ENCODE measurements at places on chromosomes 13 and 19.

- no peak for DNase-seq
These were observed 94.5 kb downstream of the KLF12 start for GRCh38 chr13:74039667-74040066.

DNA sequence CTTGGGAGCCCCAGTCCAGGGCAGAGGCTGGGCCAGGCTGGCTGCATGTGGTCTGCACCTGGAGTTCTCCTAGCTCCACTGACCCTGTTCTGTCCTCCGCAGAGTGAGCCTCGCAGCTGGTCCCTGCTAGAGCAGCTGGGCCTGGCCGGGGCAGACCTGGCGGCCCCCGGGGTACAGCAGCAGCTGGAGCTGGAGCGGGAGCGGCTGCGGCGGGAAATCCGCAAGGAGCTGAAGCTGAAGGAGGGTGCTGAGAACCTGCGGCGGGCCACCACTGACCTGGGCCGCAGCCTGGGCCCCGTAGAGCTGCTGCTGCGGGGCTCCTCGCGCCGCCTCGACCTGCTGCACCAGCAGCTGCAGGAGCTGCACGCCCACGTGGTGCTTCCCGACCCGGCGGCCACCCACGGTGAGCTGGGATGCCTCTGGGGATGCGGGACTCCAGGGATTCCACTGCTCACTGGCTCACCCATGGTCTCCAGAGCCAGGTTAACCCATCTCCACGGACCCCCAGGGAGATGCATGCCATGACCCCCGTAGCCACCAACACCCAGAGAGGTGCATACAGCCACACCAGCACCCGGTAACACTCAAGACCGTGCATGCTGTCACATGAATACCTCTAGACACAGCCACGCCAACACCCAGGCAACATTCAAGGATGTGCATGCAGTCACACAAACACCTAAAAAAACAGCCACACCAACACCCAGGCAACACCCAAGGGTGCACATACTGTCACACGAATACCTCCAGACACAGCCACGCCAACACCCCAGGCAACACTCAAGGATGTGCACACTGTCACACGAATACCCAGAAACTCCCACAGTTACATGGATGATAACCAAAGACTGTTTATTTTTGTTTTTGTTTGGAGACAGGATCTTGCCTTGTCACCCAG, 8.2 kb downstream of the PKN1 start:
- DNase-seq: no peak

GRCh38 chr19:46202872-46203860, 26.4 kb upstream of the IGFL1 start:
- DNase-seq: no peak

- no peak for DNase-seq
These were observed 15.4 kb downstream of the TMEM272 start for GRCh38 chr13:51829568-51829899.

GRCh38 chr13:111202156-111202621, 87.1 kb downstream of the ARHGEF7 start:
- DNase-seq: no peak

- no peak for DNase-seq
These were observed 654 bp downstream of the ZIC5 start for GRCh38 chr13:99970651-99971575.

DNA sequence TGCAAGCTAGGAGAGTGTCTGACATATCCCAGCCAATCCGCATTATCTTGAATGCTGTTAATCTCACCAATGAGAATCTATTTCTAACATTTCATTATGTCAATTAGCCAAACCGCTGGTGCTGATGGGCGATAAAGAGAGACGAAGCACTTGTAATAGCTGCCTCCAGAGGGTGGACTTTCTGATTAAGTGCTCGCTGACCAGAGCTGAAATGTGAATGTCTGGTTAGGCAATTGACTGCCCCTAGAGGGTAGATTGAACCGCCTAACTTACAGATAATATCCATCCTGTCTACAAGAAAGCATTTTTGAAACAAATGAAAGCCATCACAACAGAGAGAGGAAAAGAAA, 552 bp upstream of the GRWD1 start:
- DNase-seq: no peak

DNA sequence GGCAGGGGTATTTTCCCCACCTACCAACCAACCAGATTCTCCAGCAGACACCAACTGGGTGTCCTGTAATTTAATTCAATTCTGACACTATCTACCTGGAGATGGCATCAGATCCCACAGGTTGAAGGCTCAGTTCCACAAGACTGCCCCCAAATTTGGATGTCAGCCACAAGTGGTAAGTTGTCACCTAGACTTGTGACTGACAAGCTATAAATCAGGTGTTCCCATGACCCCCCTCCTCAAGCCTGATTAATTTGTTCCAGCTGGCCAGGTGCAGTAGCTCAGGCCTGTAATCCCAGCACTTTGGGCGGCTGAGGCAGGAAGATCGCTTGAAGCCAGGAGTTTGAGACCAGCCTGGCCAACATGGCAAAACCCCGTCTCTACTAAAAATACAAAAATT, 10.6 kb upstream of the HAUS5 start:
- DNase-seq: no peak

- no peak for DNase-seq
These were observed 98.3 kb downstream of the SLITRK6 start for GRCh38 chr13:85700906-85701305.

- no peak for DNase-seq
These were observed 461 bp upstream of the TM9SF2 start for GRCh38 chr13:99500839-99501183.

DNA sequence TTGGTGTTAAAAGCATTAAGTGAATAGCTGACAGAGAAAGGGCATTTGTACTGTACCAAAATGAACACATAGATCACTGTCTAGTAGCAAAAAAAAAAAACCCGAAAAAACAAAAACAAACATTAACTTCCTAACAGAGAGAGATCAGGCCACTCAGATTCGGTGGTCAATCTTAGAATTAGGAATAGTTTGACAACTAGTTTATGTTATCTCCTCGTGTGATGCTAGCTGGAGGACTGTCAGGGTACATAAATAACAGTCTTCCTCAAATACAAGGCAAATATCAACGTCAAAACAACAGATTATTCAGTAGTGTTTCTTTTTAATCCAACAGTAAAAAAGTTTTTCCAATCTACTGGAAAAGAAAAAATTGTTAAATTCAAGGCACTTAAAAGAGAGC, 1.7 kb downstream of the ZMYM5 start:
- DNase-seq: no peak

DNA sequence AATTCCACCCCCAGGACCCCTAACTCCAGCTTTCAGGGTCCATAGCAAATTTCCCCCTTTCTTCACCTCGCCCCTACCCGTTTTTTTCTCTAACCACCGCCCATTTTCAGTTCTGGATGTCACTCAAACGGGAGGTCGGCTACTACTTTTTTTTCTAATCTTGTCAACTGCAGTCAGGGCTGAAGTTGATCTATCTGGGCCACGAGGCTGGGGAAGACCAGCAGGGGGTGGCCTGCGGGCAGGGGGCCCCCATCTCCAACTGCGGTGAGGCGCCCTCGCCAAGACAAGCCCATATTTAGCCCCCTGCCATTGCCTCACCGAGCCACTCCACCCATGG, 748 bp downstream of the LHFPL6 start:
- no peak for DNase-seq

DNA sequence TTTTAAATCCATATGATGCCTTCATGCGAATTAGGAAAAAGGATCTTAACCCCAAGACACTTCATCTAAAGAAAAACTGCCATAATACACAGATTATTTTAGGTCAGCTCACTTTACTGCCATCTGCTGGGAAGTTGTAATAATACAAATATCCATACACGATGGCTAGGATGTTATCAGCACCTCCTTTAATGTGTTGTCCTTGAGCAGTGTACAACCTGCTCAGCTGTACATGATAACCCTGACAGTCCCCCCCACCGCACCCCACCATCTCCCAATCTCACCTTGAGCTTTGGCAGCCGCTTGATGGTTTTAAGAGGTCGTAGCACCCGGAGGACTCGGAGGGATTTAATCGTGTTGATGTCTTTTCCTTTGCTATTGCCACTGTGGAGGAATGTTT, 112.2 kb downstream of the IER2 start:
- no peak for DNase-seq

DNA sequence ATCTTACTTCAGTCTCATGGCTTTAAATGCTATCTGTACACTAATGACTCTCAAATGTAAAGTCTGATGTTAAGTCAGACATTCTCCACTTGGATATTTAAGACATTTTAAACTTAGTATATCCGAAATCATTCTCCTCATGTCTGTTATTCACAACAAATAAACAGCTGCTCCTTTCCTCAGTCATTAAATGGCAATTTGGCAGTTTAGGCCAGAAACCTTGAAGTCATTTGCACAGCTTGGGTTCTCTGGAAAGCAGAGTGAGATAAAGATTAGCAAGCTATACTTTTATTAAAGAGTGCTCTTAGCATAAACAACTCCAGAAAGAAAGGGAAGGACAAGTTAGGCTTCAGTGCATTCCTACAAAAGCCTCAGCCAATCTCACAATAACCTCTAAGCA, 53.7 kb downstream of the DNAJC15 start:
- no peak for DNase-seq

DNA sequence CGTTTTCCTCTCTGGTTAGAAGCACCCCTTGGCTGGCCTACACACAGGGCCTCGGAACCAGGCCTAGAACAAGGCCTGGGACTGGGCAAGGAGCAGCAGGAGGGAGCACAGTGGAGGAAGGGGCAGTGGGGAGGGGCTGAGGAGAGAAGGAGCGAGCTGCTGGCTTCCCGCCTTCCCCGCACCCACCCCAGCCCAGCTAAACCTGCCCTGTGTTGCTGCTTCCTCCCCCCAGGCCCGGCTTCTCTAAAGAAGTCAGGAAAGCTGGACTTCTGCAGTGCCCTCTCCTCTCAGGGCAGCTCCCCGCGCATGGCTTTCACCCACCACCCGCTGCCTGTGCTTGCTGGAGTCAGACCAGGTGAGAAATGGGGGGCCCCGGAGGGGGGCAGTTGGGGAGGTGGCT, 24.3 kb downstream of the LYL1 start:
- DNase-seq: no peak

DNA sequence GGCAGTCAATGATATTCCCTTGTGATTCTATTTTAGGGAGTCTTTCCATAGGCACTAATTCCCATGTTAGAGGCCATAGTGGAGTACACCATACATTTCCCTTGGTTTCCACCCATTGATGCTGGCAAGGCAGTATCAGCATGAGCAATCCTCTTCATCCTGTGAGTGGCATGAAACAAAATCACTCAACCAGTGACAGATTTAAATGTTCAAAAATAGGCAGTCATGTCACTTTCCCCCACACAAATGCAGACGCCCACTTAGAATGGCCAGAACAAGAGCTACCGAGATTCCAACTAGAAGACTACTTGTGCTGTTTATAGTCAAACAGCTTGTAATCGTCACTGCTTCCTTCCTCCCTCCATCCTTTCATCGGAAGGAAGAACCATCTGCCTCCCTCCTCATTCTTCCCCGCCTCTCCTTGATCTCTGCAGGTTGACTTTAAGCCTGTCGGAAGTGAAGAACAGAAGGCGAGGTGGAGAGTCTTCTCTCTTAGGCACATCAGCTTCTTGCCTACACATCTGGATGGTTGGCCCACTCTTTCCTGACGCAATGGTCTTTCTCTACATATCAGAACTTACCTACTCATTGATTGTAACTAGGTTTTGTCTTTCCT, 22.6 kb downstream of the RASL11A start:
- no peak for DNase-seq

DNA sequence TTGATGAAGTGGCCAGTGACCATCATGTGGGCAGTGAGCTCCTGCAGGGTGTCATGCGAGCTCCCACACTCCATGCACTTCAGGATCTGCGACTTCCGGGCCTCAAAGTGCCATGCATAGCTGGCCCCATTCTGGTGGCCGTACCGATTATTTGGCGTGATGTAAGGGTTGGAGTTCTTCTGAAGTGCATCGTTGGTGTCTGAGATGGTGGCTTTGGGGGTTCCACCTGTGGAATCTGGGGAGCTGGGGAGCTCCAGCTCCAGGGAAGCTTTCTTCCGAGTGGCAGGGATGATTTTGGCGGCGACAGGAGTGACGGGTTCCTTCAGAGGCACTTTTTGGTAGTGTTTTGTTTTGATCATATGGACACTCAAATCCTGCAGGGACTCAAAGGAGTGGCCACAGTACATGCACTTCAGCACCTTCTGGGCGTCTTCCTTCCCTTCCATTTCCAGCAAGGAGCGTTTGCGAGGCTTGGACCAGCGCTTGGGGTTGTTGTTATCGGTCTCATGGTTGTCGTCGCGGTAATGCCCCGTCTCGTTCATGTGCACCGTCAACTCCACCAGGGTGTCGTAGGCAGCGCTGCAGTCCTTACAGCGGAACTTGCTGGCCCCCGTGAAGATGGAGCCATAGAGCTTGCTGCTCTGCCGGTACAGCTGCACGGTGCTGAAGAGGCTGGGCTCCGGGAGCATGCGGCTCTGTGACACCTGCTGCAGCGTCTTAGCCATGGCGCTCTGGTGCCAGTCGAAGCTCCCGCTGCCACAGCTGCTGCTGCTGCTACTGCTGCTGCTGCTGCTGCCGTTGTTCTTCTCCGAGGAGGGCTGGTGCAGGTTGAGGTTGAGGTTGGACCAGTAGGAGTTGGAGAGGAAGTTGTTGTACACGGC, 70.4 kb downstream of the TSHZ3 start:
- no peak for DNase-seq

- no peak for DNase-seq
These were observed 74.4 kb downstream of the DPF1 start for GRCh38 chr19:38149661-38150061.

DNA sequence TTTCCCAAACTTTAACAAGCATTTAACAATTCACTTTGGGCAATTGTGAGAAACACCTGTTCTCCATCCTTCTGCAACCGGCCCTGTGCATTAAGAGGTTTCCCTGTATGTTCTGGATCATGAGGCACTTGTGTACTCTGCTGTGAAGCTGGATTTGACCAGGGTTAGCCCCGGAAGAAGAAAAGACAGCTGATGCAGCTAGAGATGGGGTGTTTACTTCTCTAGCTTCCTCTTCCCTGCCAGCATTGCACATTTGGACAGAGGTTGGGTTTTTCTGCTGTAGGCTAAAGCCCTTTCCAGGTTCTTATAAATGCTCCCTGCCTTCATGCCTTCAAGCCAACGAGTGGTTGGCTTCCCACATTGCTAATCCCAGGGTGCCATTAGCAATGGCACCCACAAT, 20.9 kb downstream of the MBD3L2B start:
- no peak for DNase-seq

- DNase-seq: no peak
These were observed 116.1 kb downstream of the STARD13 start for GRCh38 chr13:33169273-33169980.

GRCh38 chr13:51122868-51123566, 11.9 kb upstream of the C13orf42 start:
- DNase-seq: peak; percentile 31
